ENCODE measurements at places on chromosomes 3 and 15.

DNA sequence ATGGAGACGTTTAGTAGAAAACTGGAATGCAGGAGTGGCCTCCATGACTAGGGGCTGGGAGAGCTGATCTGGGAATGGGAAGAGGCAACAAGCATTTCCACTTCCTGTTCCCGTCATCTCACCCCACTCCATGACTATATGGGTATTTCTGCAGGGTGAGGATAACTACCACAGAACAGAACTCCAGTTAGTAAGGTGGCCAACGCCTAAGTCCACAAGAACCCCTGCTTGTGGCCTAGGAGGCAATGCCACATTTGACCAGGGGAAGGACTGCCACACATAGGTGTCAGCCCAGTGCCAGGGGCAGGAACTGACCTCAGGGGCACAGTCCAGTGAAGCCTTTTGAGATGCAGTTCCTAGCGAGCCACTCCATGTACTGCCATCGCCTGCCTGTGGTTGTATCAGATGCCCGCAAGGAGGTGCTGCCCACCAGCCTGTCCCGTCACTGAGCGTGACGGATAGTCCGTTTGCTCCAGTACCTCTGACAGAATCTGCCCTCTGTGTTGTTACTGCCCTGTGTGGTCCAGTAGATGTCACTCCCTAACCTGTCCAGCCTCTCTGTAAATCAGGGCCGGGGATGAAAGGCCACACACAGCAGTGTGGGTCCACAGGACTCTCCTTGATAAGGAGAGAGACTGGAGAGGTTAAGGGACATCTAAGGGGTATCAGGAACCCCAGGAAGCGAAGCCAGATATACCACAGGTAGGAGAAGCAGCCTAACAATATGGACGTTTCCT is 3.5 kb upstream of the MTFMT start:
- H3K27me3 ChIP-seq, result no peaks in the 10 kb centered on the region
- H3K27ac ChIP-seq, result no peak overlapping the region
- H3K4me1 ChIP-seq, result peaks cover 11% of the 10 kb centered on the region
- no peaks in the 10 kb centered on the region for H3K36me3 ChIP-seq
- peak overlapping the region; percentile 13 for H3K4me3 ChIP-seq

DNA sequence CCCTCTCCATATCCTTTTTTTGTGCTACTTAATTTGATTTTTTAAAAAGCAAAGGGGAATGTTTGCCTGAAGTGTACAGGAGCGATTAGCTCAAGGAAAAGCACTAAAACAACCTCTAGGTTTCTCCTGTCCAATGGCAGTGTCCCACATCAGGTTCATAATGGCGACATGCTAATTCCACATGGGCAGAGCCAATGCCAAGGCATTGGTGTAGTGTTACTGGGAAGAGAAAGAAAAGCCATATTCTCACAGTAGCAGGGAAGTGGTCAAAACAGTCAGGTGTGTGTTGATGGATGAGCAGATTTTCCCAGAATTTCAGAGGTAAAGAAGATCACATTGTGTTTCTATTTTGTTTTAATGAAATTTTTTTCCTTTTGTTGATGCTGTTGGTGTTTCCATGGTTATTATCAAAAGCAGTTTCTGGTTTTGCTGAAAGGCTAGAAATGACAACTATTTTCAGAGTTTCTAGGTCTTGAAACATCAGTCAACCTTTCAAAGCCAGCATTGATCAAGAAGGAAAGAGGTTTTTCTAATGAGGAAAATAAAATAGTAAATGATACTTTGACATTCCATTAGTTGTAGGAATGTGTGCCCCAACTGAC is 65.2 kb downstream of the FNDC3B start:
- no peak overlapping the region for H3K27ac ChIP-seq
- no peak for DNase-seq
- no peak overlapping the region for H3K4me3 ChIP-seq
- H3K4me1 ChIP-seq, result peaks cover 31% of the 10 kb centered on the region
- H3K27me3 ChIP-seq, result no peaks in the 10 kb centered on the region

- H3K4me3 ChIP-seq, result peak overlapping the region; percentile 2
- H3K27ac ChIP-seq, result no peak overlapping the region
- no peaks in the 10 kb centered on the region for H3K36me3 ChIP-seq
- H3K27me3 ChIP-seq, result no peaks in the 10 kb centered on the region
Observed at GRCh38 chr3:8622873-8623691, 21.5 kb downstream of the SSUH2 start.

DNA sequence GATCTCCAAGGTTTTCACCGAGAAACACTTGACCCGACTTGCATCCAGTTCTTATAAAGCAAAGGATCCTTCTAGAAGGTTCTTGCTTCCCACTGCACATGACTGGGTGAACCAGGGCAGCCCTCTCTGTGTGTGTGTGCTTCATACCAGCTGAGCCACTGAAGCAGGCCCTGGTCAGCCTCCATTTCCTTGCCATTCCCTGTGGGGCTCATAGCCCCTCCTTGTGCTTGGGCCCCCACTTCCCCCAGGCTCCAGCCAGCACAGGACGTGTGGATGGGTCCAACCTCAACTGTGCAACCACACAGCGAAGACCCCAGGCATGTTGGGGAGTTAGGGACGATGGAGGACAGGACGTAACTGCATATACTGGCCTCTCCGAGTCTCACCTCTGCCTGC is 15.5 kb downstream of the KLF15 start:
- H3K4me1 ChIP-seq, result no peaks in the 10 kb centered on the region
- H3K27me3 ChIP-seq, result no peaks in the 10 kb centered on the region
- H3K4me3 ChIP-seq, result no peak overlapping the region
- DNase-seq, result no peak
- no peaks in the 10 kb centered on the region for H3K36me3 ChIP-seq
- no peak overlapping the region for H3K27ac ChIP-seq

DNA sequence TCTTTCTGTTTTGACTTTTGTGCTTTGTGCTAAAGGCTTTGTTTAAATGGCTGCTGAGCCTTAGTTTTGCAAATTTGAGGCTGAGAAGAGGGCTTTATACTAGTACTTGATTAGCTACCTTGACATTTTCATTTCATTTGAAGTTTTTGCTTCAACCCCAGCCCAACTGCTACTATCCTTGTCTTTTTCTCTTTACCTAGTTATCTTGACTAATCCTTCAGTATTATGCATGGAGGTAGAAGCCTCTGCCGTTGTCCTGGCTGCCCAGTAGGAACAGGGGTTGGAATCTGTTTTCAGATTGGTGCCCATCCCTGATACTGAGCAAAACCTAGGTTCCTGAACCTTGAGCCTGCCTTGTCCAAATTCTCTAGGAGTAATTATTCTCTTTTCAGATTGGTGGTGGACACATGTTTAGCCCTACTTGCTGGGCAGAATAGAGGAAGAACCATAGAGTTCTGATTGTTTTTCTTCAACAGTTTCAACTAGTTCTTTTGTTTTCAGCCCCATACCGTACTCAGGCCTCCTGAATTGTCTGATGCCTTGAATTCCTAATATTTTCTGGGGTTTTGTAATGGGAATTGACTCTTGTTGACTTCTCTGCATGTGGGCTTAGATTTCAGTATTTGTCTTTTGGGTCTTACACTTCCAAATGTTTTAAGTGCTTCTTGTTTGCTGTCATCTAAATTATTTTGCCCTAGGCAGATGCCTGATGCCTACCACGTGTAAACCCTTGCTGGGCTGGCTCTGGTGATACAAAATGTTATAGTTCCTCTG is 143.2 kb downstream of the DOCK3 start:
- DNase-seq, result no peak
- no peak overlapping the region for H3K4me3 ChIP-seq
- no peaks in the 10 kb centered on the region for H3K36me3 ChIP-seq
- no peaks in the 10 kb centered on the region for H3K4me1 ChIP-seq
- H3K27me3 ChIP-seq, result no peaks in the 10 kb centered on the region
- no peak overlapping the region for H3K27ac ChIP-seq

DNA sequence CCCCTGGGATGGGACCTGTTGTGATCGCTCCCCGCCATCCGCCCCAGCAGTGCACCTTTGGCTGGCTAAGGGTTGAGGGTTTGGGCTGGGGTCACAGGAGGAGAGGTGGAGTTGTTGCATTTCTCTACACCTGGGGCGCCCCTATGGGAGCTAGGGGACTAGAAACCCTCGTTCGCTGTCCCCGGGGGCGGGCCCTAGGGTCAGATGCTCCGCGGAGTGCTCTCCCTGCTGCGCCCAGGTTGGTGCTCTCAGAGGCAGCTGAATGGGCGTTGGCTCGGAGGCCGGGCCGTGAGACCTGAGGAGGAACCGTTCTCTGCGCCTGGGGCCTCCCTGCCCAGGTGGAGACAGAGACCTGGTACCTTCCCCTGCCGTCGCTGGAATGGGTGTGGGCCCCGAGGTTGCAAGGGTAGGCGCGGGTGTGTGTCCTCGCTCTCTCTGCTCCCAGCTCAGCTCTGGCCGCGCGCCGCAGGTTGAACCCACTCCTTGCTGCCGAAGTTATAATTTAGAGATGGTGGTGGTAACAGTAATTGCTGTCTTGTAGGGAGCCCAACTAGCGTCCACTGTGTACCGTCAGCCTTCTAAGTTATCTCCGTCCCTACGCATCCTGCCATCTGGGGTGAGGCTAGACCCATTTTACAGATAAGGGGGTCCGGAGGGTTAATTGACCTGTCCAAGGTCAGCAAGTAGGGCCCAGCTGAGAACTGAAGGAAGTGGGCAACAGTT is 965 bp downstream of the FLNB start:
- no peaks in the 10 kb centered on the region for H3K27me3 ChIP-seq
- H3K4me1 ChIP-seq, result peaks cover 12% of the 10 kb centered on the region
- H3K36me3 ChIP-seq, result no peaks in the 10 kb centered on the region
- no peak for DNase-seq

DNA sequence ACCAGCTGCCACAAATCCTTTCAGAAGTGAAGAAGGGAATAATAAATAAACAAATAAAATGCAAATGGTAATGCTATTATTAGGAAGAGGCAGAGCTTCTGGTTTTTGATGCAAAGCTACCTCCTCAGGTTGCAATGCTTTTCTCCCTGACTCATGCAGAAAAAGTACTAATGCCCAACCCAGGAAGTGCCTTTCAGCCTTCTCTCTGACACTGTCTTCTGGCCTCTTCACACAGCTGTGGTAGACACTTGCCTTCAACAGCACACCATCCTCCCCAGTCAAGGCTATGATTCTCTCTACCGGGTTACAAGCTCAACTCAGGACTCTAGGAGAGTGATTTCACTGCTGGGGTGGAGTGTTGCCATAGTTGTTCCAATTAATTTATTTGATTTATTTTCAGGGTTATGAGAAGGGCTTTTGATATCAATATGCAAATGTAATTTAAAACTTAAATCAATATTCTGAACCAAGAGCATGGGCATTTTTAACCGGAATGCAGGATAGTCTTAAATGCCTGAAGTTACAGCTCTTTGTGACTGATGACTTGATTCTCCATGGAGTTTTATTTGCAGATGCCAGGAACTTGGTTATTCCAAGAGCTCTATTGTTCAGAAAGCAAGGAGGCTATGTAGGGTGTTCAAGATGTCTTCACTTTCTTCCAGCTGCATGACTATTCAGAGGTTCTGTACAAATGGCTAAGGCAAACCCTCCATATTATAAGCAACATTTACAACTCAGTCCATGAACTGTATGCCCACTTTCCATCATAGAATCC is 27.1 kb upstream of the GALNT15 start:
- H3K27ac ChIP-seq, result no peak overlapping the region
- no peaks in the 10 kb centered on the region for H3K36me3 ChIP-seq
- no peak overlapping the region for H3K4me3 ChIP-seq

DNA sequence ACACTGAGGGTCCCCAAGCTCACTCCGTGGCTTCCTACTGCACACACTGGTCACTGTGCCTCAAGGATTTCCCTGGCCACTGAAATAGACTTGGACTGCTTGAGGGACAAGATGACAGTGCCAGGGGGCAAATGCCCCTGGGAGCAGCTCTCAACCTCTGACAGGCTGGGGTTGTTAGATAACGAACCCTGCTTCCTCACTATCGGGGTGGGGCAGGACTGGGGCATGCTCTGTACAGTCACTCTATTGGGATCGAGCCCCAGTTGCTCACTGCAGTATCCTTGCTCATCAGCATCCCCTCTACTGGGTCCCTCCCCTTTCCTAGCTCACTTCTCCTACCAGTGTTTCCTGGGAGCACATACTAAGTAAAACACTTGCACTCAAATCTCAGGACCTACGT is 610.8 kb downstream of the NTRK3 start:
- H3K4me3 ChIP-seq, result no peak overlapping the region
- DNase-seq, result no peak
- H3K27ac ChIP-seq, result no peak overlapping the region
- H3K4me1 ChIP-seq, result no peaks in the 10 kb centered on the region

GRCh38 chr15:83282776-83283137 is 1.7 kb downstream of the BNC1 start:
- DNase-seq, result no peak
- no peaks in the 10 kb centered on the region for H3K4me1 ChIP-seq
- no peak overlapping the region for H3K27ac ChIP-seq
- H3K27me3 ChIP-seq, result no peaks in the 10 kb centered on the region

GRCh38 chr15:85333132-85333831 is 47.1 kb upstream of the AKAP13 start:
- H3K27me3 ChIP-seq, result no peaks in the 10 kb centered on the region
- no peak overlapping the region for H3K4me3 ChIP-seq
- no peaks in the 10 kb centered on the region for H3K36me3 ChIP-seq
- H3K27ac ChIP-seq, result no peak overlapping the region
